ENCODE measurements at places on chromosomes 4 and X.

- no peak for DNase-seq
These were observed 584.8 kb upstream of the AGA start for GRCh38 chr4:178026999-178027398.

- no peak for DNase-seq
These were observed 14.9 kb downstream of the PPP3CA start for GRCh38 chr4:101332424-101332823.

DNA sequence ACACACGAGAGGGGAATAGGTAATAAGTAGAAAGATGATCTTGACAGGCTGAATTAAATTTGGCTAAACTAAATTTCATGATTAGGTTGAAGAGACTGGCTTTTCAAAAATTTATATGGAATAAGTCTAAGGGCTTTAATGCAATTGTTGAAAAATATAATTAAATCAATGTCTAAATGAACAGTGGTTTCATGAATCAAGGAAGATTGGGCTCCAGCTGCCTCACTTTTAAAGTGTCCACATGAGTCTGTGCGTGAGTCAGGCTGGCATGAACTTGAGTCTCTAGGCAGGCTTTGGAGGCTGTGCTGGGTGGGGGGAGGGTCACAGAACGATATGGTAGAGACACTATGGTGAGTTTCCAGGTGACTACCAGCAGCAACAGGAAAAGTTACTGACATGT lies 111.9 kb downstream of the SORBS2 start:
- DNase-seq: no peak

DNA sequence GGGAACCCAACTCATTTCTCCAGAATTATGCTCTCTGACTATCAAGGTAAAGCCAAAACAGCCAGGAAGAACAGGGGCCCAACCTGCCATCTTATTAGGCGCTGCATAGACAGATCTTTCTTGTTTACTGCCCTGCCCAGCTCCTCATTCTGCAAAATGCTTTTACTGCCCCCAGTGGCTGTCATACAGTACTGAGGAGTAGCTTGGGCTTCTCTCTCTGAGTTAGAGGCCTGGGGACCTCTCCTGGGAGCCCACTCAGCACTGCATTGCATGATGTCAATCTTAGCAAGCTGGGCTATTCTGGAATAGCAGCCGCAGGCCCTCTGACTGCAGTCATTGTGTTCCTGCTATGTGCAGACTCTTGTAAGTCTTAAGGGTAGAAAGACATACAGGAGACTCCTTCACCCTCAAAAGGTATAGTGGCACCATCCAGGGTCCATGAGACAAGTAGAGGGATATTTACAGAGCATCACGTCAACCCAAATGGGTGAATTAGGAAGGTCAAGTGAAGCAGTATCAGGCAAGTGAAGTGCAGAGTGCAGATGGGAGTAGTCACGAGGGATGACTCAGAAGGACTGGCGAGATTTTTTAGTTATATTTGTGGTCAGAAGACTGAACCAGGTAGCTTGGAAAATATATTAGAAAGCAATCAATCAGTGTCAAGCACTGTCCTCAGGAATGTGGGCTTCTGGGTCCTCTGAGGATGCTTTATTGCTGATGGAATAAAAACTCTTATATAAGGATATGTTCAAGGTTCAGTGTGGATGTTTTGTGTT lies 294.1 kb upstream of the SFRP2 start:
- DNase-seq: peak; percentile 4

- no peak for DNase-seq
These were observed 114.1 kb upstream of the NPY2R start for GRCh38 chr4:155094201-155094820.

- no peak for DNase-seq
These were observed 234.8 kb upstream of the DIPK2B start for GRCh38 chrX:45435481-45435880.

DNA sequence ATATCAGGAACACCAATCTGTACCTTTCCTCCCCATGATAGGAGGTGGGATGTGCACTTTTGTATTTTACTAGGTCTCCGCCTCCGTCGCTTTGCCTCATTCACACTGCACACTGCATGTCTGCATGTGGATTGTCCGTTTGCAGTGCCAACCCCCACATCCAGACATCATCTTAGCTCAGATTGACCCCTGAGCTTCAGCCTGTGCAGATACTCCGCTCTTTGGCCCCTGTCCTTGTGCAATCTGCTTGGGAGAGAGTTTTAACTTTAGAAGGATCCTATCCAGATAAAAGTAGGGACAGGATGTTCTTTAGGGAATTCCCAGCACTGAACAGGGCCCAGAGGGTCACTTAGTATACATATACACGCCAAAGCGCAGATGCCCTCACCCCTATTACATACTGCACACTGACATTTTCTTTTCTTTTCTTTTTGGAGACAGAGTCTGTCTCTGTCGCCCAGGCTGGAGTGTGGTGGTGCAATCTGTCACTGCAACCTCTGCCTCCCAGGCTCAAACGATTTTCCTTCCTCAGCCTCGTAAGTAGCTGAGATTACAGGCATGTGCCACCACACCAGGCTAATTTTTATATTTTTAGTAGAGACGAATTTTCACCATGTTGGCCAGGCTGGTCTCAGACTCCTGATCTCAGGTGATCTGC lies 43.3 kb upstream of the FBXW7 start:
- no peak for DNase-seq

- no peak for DNase-seq
These were observed 17.0 kb upstream of the STX18 start for GRCh38 chr4:4558881-4559280.

DNA sequence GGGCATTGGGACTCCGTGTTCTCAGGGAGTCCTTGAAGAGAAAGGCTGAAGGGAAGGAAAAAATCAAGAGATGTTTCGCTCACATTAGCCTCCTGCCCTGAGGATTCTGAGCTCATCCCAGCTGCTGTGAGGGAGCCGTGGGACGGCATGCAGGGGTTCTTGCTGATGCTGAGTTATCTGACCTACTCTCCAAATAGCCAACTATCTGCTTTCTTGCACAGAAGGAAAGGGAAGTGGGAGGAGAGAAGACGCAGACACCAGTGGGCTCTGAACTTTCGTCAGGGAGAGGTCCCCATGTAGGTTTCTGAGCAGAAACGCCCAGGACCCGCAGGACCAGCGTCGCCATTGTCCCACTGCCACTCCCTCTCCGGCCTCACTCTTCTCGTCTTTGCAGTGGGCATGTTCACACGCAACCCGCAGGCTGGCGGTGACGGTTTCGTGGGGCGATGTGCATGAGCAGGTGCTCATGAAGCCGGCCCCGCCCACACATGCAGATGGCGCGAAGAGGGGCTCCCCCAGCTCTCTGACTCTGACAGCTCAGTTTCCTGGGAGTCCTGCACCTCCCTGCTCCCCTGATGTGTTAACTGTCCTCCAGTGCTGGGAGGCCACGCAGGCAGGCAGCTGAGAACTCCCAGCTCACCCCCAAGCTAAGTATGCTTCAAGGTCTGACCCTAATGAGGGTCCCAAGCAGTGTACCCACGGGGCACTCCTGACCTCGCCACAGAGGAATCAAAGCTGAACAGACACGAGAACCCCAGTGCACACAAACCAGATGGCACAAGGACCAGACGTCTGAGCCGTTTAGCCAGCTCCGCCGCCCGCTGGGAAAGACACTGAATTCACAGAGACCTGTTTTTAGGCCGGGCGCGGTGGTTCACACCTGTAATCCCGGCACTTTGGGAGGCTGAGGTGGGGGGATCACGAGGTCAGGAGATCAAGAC lies 13.6 kb upstream of the ABLIM2 start:
- DNase-seq: no peak

GRCh38 chr4:183337349-183337748 lies 15.1 kb upstream of the CLDN24 start:
- no peak for DNase-seq

DNA sequence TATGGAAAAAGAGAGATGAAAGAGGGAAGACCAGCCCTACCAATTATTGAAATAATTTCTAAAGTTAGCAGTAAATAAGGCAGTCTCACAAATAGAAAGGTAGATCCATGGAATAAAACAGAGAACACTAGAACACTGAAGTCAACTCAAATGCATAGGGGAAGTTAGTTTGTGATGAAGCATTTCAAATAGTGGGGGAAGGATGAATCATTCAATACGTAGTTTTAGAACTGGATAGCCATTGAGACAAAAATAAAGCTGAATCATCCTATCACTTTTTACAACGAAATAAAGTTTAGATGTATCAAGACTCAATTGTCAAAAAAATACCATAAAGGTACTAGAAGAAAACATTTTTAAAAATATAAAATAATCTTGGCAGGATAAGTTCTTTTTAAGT lies 143.2 kb upstream of the DGKK start:
- no peak for DNase-seq

GRCh38 chr4:17619416-17620105 lies 5.1 kb downstream of the MED28 start:
- no peak for DNase-seq

- no peak for DNase-seq
These were observed 15.7 kb downstream of the HAUS3 start for GRCh38 chr4:2226261-2226660.

DNA sequence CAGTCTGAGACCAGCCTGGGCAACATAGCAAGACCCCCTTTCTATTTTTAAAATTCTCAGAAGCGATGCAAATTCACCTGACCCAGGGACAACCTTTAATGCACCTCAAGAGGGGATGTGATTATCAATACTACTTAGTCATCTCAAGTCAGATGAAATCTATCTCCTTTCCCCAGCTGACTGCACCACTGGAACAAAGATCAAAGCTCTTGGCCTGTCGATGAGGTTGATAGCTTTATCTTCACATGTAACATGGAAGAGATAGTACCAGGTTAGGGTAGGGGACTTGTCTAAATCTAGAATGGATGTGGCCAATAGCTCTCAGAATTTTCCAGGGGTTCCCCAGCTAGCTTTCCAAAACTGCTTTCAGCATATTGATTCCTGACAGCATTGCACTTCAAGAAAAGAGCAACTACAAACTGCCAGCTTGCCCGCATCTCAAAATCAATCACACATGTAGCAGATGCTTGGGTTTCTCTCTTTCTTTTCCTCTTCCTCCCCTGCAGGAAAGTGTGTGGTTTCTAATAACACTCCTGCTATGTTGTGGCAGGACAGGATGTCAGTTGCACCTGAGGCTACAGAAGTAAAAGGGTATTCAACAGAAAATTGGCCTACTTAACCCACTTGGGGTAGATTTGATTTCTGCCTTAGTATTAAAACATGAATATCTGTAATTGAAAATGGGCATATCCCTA lies 12.2 kb upstream of the TMEM164 start:
- DNase-seq: peak; percentile 42

- no peak for DNase-seq
These were observed 28.1 kb downstream of the MANBA start for GRCh38 chr4:102732678-102733077.

DNA sequence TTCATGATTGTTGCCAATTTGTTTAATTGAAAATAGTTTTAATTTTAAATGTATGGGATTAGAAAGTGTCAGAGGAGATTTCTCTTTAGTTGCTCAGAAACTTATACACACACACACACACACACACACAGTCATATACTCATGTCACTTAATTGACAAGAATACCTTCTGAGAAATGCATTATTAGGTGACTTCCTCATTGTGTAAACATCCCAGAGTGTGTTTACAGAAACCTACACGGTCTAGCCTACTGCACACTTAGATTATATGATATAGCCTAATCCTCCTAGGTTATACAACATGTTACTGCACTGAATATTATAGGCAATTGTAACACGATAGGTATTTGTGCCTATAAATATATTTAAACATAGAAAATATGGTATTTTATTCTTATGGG lies 1327.4 kb downstream of the FSTL5 start:
- DNase-seq: no peak

DNA sequence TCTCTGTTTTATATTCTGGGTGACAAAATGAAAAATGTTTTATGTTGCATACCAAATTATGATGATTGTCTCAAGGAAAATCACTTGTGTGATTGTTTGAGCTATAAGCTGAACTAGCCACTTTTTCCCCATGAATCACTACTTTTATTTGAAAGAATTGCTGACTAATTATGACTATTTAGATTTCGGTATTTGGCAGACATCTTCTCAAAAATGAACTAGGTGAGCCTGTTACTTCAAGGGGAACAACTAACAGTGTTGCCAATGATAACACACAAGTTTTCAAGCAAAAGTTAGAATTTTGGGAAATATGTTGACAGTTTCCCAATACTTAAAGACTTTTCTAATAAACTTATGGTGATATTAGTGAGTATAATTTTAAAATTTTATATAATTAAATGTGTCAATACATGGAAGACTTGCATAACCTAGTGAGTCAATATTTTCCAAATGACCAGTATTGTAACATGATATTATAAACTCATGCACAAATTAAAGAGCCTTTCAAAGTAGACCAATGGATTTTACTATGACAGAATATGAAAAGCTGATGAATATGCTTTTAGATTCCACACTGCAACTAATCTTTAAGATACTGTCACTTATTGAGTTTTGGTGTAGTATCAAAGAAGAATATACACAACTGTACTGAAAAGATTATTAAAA lies 187.7 kb upstream of the GATB start:
- DNase-seq: no peak

GRCh38 chr4:128444544-128445302 lies 157.1 kb upstream of the PGRMC2 start:
- no peak for DNase-seq

DNA sequence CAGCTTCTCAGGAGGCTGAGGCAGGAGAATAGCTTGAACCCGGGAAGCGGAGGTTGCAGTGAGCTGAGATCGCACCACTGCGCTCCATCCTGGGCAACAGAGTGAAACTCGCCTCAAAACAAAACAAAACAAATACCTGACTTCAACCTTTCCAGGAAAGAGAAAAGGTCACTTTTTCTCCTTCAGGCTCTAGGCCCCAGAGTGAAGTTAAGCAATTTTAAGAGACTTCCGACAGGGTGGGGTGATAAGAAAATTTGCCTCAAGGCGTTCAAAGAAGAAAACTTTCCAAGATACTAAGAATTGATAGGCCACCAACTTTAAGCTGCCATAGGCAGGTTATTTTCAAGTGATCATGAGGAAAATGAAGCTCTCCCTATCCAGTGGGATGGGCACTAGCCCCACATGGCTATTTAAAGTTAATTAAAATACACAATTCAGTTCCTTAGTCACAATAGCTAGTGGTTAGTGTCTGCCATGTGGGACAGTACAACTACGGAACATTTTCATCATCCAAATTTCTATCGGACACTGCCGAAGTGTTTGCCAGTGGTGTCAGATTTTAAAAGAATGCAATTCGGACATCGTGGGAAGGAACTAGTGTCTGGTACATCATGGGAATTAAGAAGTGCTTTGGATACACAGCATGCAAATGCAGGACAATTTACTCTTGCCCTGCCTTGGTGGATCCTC lies 33.0 kb downstream of the SMS start:
- DNase-seq: no peak

DNA sequence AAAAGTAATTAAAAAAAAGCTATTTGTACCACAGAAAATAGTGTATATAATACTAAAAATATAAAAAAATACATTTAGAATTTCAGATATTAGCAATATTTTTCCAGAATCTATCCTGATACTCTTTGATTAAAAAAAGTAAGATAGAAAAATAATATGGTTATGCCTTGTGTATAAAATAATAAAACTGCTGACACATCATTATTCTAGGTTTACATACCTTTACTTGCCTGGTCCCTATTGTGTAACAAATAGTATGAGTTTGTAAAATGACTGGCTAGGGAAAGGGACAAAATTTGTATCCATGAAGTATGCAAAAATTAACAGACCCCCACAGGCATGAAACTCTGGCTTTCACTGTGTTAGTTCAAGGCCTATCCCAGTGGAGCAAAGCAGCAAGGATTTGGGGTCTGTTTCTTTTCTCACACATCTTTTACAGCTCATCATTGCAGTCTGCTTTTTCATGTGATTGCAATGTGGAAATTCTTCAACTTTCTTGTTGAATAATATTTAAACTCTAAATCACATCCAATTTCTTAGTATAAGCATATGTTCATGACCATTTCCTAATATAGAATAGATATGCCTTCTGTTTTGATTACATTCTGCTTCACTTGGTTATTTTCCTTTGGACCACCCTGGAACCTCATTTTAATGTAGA lies 136.7 kb upstream of the PCDH18 start:
- DNase-seq: no peak
